NCI-H82 (cell line): ENCODE measurements at places on chromosomes 4 and X.
A peak's percentile ranks its signal among the peaks of the same experiment; 100 is the strongest.

- no peak for DNase-seq
These were observed 36.9 kb downstream of the SORBS2 start for GRCh38 chr4:185774845-185775680.

DNA sequence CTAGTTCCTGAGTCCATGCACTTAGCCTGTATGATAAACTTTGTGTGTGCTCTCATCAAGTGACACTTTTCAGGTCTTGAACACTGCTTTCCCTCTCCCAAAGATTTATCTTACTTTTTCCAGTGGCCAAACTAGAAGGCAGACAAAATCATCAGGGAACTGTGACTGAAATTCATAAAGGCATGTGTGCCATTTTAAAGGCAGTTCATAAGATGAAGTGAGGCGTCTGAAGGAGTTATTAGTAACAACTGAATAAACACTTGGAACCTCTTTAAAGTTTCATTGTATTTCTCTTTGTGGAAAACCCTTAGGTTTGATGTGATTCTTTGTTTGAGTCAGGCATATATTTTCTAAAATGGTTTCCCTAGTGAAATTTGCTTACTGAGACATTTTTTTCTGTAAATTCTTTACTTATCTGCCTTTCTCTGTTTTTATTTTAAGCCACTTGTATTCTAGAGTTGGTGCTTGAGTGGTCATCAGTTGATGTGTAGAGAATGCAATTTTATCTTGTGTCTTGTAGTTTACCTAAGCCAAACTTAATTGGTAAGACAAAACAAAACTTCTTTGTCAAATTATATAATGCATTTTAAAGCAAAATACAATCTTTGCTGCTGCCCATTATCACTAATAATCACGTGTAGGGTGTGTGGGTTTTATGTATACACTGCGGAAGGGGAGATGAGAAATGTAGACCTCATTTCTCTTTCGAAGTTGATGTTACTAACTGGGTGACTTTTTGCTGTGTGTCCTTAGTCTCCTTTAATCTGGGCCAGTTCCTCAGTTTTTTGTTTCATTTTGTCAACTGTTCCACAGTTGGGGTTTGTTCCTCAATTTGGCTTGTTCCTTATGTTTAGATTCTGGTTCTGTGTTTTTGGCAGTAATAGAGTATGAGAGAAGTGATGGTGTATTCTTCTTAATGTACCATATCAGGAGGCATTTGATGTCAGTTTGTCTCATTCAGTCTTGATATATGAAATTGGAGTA is 56.8 kb downstream of the RBPJ start:
- no peak for DNase-seq

- DNase-seq = no peak
These were observed 490.3 kb upstream of the PABPC4L start for GRCh38 chr4:134691915-134692314.

GRCh38 chr4:150782311-150782710 is 200.4 kb downstream of the MAB21L2 start:
- DNase-seq = peak; percentile 33

DNA sequence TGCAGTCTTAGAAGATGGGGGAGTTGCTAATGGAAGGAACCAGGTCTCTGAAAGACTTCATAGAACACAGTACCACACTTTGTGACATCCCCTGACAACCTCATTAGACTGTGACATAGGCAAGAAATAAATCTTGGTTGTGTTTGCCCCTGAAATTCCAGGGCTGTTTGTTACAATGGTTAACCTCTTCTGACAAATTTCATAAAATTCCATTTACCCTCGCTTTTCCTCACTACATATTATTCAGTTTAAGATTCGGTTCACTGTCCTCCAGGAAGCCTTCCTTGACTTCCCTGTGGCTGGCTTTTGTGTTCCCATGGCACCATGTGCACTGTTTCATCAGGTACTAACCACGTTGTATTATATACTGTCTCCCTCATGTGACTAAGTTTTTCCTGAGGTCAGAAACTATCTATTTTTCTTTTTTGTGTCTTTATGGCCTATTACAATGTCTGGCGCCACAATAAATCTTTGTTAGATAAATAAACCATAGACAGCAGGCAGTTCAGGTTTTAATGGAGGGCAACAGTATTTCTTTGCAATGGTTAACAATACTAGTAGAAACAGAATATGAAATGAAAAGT is 54.2 kb downstream of the ATXN3L start:
- DNase-seq = no peak

DNA sequence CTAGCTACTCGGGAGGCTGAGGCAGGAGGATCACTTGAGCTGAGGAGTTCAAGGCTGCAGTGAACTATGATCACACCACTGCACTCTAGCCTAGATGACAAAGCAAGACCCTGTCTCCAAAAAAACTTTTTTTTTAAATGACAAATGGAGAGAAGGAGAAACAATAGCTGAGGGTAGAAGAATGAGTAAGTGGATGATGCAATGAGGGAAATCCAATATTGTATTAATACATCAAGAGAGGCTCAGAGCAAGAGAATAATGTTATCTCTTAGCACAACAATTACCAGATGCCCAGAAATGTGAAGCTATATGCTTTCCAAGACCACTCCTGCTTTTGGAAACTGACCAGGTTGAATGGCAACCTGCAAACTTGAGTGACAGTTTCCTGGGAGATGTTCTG is 19.9 kb upstream of the GPR173 start:
- no peak for DNase-seq

DNA sequence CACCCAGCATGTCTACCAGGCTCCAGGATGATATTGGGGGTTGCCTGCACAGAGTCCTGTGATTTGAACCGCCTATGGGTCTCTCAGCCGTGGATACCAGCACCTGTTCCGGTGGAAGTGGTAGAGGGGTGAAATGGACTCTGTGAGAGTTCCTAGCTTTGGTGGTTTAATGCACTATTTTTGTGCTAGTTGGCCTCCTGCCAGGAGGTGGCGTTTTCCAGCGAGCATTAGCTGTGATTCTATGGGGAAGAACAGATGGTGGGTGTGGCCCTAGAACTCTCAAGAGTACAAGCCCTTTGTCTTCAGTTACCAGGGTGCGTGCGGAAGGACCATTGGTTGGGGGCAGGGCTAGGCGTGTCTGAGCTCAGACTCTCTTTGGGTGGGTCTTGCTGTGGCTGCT is 316.9 kb upstream of the AMOT start:
- DNase-seq = peak; percentile 73

DNA sequence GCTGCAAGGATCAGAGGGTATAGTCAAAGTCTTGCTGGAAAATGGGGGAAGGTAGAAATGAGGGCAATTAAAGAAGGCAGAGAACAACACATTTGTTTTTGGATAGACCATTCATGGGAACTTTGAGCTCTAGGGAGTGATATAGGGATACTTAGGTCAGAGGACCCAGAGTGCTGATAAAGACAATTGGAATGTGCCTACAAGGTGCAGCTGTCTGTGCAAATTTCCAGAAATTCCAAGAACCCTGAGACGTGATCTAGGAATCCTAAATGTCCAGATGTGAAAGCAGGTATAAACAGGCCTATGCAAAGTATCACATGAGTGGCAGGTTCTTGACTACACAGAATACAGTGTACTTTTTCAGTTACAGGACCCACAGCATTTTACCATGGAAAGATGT is 24.2 kb downstream of the FNIP2 start:
- no peak for DNase-seq

DNA sequence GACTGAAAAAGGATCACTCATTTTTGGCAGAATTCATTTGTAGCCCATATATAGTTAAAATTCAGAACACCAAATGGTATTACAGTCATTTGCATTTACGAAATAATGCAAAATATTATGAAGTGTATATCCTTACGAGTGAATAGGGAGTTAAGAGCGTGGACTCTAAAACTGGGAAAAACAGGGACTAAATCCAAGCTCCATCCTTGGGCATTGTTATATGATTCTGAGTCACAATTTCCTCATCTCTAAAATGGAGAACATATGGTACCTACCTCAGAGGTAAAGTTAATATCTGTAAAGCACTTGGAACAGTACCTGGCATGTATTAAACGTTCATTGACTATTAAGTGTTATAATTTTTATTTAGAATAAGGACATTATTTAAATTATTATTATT is 106.3 kb downstream of the ZAR1 start:
- no peak for DNase-seq

- peak; percentile 75 for DNase-seq
These were observed 9.4 kb downstream of the UVSSA start for GRCh38 chr4:1356181-1356998.

DNA sequence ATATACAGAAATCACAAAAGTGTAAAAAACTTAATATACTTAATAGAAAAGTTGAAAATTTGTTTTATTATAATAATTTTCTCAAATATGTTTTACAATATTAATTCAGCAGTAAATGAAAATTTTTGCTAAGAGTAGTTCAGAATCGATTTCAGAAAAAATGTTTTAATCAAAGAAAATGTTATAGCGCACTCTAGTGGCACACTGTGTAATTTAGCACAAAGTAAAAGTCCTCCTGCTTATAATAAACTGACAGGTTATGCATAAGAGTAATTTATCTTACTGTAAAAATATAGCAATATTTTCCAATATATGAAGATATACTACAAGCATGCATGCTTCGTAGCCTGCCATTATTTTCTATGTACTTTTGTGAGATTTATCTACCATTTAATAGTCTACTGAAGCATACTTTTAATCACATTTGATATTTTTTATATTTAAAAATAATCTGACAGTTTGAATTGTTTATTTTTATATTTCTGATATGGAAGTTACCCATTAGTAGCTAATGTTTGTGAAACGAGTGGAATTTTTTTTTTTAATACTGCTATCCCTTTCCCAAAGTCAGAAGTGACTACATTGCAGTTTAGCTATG is 217.9 kb upstream of the KLHL4 start:
- DNase-seq = peak; percentile 47

- no peak for DNase-seq
These were observed 258.5 kb upstream of the GIMD1 start for GRCh38 chr4:106627051-106627450.

DNA sequence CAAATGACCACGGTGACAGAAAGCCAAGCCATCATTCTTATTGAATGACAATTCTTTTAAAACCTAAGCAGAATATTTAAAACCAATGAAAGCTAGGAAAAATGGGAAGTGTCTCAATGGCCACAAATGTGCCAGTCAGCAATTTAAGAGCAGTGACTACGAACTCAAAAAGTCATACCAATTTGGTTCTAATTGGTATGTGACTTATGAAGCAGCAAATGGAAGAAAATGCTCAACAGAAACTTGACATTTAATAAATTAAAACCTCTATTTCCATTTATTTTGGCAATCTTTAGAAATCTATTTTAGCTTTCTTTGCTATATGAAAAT is 25.7 kb upstream of the BCLAF3 start:
- DNase-seq = no peak

GRCh38 chr4:40275065-40275730 is 59.9 kb upstream of the CHRNA9 start:
- peak; percentile 52 for DNase-seq

DNA sequence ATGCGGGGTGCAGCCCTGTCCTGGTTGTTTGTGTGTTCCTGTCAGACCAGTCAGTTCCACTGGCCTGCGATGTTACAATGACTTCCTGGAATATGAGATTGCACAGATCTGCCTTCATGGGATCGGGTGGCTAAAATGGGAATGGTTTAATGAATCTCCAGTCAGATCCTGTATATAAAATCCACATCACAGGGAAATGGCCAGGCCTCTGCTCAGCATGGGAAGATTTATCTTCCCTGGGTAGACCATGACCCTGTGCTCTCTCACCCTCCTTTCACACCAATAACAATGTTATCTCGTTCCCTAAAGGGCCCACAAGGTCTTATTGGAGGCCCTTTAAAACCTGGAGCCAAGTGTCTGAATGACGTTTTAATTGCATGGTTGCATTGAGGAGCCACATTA is 307.4 kb downstream of the RAB28 start:
- DNase-seq = no peak

GRCh38 chrX:115561605-115562479 is 868 bp downstream of the PLS3 start:
- peak; percentile 75 for DNase-seq

DNA sequence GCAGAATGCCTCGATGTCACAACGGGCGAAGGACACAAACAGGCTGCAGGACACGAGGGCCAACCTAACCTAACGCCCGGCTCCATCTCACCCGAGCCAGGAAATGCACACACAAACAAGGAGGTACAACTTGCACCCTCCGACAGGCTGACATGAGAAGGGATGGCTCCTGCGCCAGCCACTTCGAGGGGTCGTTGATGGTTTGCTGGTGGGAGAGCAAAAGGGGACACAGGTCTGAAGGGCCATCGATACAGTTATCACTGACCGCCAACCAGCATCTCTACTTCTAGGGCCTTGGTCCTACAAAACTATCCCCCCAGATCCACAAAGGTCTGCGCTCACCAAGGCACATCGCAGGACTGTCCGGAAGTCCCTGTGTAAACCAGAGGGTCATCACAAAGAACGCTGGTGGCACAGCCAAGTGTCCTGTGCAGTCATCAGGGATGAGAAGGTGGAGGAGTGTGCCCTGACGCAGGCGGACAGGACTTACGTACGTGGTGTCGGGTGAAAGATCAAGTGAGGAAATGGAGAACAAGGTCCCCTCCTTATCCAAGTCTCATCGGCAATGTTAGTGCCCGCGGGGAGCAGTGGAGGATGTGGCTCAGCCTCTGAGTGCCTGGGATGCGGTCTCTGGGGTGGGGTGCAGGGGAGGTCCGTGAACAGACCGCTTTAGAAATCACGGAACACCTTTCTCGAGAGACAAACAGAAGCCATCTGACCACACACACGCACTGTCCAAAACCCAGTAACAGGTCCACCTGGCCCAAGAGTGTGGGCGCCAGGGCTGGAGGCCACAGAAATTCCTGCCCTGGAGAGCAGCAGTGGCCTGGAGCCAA is 7.0 kb downstream of the MXD4 start:
- DNase-seq = no peak

DNA sequence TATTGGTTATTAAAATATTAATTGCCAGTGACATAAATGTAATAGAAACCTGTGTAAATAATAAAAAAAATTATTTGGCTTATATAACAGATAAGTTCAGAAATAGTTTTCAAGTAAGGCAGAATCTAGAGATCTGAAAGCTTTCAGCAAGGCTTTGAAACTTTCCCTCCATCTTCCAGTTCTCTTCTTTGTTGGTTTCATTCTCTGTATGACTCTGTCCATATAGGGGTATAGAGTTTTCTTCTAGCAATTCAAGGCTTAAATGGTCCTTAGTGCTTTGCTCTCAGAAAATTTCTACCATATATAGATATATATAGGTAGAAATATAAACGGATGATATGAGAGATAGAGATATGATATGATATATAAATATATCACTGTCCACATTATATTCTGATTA is 160.5 kb upstream of the GABRA2 start:
- no peak for DNase-seq

DNA sequence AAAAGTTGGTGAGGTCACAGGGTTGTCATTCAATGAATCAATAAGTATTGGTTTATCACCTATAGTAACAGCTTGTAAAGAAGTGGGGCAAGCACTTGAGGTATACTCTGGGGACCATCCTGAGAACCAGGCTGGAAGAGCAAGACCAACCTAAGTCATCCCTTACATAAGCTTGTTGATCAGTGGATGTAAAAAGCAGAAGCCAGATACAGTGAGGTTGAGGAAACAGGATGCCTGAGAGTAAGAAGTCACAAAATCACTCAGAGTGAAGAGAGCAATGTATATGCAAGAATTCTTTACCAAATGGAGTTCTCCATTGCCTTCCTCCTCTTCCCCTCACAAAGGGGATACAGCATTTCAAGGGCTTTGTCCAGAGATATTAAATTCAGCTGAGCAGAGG is 76.3 kb upstream of the PACRGL start:
- DNase-seq = no peak

GRCh38 chr4:74503580-74503979 is 58.6 kb downstream of the AREG start:
- DNase-seq = no peak
